Activated CD4-positive, CD25-positive, alpha-beta regulatory T cell treated with anti-CD3 and anti-CD28 coated beads, Interleukin-2, amount 50 U/mL, for 72 hours (primary cell): ENCODE measurements at places on chromosomes 16 and 17.

DNA sequence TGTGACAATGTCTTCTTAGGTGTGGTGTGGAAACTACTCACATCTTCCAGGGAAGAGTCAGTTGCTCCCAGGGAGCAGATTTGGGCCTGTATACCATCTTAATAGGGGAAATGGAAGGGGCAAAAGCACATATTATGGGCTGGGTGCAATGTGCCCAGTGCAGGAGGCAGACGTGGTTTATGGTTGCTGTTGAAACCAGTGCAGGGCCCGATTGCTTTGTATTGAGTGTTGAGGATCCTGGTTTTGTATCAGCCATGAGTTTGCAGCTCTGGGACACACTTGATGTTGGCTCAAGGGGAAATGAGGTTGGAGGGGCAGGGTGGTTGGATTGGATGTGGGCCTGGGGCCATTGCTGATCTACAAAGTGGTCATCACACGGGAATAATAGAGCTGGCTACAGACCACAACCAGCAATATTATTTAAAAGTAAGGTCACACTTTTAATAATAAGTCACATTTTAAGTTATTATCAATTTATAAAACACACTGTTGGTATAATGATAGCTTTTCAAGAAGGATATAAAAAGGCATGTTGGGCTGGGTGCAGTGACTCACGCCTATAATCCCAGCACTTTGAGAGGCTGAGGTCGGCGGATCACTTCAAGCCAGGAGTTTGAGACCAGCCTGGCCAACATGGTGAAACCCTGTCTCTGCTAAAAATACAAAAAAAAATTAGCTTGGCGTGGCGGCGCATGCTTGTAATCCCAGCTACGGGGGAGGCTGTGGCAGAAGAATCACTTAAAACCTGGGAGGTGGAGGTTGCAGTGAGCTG is 302.4 kb downstream of the SEC14L1 start:
- DNase-seq, result no peak

DNA sequence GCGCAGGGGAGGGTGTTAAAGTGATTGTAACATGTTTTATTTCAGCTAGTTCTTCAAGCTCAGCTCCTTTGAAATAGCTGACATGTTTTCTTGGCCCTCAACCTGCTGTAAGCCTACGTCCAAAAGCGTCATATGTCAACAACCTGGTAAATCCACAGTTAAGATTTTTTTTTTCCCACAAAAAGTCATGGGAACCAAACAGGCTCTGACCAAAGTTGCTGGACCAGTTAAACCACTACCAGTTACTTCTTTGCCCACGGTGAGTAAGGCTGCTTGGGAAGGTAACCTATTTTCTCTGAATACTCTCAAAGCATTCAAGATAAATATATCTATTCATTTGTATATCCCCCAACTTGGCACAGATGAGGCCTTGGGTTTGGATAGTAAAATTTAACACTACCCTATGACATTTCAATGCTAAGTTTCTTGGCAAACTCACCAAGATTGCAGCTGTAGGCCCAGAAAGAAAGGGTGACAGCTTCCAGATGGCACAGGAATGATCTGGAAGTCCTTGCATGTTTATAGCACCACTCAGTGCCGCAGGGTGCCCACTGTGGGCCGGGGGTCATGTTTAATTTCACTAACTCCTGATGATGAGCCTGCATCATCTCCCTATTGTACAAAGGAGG is 166.2 kb downstream of the XYLT1 start:
- DNase-seq, result no peak

DNA sequence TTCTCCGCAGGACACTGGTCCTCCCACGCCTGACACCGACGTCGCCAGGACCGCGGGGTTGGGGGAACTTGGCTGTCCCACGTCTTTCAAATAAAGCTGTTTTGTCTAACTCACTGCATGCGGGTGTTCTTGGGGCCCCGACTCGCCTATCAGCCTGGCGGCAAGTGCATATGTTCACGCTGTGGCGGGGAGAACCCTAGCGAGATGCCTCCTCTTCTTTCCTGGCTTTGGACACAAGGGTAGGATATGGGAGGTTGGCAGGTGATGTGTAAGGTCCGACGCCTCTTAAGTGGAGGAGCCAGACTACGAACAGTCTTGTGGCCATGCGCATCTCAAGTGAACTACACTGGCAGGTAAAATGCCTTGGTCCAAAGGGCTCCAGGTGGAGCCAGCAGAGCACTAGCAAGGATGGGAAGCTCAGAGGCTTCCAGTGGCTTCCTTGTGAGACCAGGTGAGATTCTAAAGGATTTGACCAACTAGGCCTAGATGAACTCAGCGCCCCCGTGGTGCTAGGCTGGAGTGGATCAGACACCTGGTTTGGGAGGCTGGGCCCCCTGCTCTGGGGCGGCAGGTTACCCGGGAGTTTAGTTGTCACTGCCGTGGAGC is 873 bp upstream of the RPS2 start:
- no peak for DNase-seq

DNA sequence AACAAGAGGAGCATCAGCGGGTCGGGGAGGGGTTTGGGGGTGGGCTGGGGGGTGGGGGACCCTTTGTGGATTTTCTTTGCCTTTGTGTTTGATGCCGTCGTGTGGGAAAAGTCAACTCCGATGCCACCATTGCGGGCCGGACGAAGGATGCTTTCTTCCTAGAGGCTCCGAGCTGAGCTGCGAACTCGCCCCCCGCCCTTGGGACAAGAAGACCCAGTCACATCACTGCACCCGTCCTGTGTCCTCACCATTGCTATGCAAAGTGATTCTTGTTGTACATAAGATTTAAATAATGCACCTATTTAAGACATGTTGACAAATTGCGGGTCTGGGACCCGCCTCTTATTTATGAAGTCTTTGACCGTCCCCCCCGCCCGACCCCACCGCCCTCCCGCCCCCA is 69.0 kb upstream of the PLCG2 start:
- DNase-seq, result no peak

- DNase-seq, result no peak
These were observed 2.4 kb downstream of the CCL14 start for GRCh38 chr17:35984140-35984539.

- DNase-seq, result no peak
These were observed 44.7 kb upstream of the DNAH17 start for GRCh38 chr17:78621720-78622490.

DNA sequence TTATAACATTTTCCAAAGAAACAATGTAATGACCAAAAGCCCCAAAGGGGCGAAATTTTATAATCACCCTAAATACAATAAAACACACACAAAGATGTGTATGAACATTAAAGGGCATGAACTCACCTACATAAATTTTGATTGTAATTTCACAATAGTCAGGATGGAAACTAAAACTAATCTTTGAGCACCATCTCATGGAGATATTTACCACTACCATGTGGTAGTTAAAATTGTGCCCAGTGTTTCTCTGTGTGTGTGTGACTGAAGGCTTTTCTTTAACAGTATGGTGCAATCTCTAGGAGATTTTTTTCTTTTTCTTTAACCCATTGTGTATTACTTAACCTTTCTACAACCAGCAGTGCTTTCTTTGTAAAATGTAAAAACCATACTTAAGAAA is 19.7 kb upstream of the MEIOC start:
- DNase-seq, result no peak
